Thoracic aorta (tissue), 2 donors: ENCODE measurements at places on chromosomes 1 and 21.
A peak's percentile ranks its signal among the peaks of the same experiment; 100 is the strongest.

DNA sequence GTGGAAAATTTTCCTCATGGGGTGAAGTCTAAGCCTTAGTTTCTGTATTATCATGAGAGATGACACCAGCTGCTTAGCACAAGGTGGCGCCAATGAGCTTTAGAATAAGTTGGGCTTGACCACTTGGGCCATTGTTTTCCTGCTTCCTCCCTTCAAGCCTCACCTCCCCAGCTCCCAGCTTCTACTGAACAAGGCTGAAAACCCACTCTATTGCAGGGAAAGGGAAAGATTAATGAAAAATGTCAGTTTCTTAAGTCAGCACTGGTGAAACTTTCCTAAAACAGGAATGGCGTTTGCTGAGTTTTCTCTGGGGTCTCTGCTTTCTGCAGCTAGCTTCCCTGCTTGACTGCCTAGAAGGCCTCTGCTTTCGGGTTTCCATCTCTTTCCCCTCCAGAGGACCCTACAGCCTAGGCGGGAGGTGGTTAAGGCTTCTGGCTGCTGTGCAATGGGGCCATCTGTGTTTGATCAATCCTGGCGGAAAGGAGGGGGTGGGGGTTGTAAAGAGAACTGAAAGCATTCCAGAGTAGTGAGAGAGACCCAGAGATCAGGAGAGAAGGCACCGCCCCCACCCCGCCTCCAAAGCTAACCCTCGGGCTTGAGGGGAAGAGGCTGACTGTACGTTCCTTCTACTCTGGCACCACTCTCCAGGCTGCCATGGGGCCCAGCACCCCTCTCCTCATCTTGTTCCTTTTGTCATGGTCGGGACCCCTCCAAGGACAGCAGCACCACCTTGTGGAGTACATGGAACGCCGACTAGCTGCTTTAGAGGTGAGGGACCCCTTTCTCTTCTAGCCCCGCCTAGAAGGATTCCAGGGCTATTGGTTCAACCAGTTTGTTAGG, at the start of gene OLFML3:
OLFML3 (plus strand) TSS at position 612 of the 840 bp plus-strand sequence; CDS start at position 655, 43 bp downstream.
- DNase-seq, result peak; percentile 64

GRCh38 chr1:184388319-184388889, 1.6 kb downstream of the C1orf21 start:
- DNase-seq, result no peak

DNA sequence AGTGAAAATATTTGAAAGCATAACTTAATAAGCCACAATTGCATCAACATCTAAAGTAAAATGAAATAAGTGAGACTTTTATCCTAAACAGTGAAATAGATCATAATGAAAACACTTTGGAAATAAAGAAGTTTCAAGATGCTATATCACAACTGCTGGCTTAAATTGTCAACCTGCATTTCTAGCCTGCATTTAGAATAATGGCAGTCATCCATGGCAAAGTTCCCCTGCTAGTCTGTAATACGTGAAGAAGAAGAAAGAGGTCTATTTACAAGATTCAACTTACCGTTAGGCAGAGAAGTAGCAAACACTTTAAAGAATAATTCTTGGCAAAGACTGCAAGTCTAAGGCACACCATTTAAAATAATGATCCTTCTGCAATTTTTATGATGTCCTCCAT, 133.6 kb downstream of the DPYD start:
- no peak for DNase-seq

- DNase-seq, result no peak
These were observed 52.2 kb downstream of the KIRREL1 start for GRCh38 chr1:158045639-158046038.

GRCh38 chr1:12126781-12127180, 40.0 kb upstream of the TNFRSF1B start:
- DNase-seq, result no peak

DNA sequence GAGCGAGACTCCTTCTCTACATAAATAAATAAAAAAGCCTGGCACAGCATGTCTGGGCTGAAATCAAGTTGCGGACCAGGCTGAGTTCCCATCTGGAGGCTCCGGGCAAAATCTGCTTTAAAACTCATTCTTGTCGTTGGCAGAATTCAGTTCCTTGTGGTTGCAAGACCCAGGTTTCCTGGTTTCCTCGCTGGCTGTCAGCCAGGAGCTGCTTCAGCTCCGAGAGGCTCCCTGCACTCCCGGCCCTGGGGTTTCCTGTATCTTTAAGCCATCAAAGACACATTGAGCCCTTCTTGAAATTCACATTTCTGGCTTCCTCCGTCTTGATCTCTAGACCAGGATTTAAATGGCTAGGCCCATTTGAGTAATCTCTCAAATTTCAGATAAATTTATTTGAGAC, 20.6 kb upstream of the SCCPDH start:
- DNase-seq, result no peak

GRCh38 chr1:96363826-96364225, 357.8 kb upstream of the PTBP2 start:
- no peak for DNase-seq

DNA sequence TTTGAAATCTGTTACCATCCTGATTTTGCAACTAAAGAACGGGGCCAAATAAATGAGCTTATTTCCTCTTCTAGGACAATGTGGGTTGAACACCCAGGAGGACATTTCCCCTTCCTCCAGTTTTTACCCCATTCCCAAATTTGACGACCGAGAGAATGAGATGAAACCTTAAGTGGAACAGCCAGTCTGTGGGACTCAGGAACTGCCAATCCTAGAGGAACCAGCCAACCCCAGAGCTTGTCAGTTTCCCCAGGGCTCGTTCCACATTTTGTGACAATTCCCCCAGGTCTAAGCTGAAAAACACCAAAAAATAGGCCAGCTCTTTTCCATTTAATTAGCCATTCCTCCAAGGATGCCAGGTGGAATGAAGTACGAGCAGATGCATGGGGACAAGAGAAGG, 21.3 kb upstream of the MAPKAPK2 start:
- DNase-seq, result no peak

GRCh38 chr1:54080598-54081049, 27.2 kb downstream of the TCEANC2 start:
- DNase-seq, result no peak

DNA sequence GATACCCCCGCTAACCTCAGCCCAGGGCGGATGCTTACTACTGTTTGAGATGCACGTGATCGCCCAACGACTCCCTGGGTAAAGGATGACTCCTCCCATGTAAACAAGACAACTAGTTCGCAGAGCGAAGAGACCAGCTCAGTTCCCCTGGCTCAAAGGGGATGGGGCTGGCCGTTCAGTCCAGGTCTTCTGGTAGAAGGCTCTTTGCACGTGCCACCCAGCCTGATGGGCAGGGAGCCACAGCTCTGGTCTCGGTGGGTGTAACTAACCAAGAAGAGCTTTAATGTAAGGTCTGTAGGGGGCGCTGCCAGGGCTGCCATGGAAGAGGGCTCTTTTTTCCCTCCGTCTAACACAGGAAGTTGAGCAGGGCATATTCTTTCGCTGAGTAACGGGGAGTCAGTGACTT, 49.4 kb upstream of the PARP1 start:
- no peak for DNase-seq

DNA sequence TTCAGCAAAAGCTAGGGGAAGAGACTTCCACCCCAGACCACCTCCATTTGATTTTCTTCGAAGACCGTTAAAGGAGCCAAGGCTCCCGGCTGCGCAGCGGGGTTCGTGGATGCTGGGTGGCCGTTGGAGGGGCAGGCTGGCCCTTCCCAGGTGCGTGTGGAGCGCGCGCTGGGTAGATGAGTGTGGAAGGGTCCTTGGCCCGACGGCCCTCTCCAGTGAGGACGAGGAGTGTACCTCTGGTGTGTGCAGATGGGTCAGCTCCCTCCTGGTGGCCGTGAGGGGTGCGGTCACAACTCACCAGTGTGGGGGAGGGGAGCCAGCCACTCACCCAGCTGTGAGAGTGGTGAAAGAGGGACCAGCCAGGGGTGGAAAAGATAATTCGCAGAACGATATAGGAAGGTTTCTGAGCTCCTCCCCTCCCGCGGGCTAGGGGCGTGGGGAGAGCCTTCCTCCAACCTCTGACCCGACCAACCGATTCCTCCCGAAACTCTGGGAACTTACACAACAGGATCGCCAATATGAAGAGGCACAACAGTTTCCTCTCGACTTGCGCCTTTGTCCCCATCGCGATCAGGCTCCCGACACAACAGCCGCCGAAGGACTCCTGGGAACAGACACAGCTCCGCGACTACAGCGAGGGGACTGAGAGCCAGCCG, at the start of gene F11R:
F11R (minus strand) TSS at position 644 of the 656 bp plus-strand sequence; CDS start at position 565, 79 bp downstream.
- no peak for DNase-seq

DNA sequence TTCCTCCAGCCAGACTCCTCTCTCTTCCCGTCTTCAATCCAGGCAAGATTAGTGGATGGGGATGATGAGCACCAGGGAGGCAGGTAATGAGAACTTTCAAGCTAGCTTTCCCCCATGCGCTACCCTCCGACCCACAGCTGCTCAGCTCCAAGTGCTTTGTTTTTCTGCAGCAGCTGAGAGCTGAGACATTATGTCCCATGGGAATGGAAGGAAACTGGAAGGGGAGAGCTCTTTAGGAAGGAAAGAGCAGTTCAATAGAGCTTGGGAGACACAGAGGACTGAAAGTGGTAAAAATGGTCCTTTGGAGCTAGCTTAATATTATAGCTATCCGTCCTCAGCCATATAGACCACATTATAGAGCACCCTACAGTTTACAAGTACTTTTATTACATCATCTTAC, 39.8 kb downstream of the RAB3B start:
- no peak for DNase-seq

DNA sequence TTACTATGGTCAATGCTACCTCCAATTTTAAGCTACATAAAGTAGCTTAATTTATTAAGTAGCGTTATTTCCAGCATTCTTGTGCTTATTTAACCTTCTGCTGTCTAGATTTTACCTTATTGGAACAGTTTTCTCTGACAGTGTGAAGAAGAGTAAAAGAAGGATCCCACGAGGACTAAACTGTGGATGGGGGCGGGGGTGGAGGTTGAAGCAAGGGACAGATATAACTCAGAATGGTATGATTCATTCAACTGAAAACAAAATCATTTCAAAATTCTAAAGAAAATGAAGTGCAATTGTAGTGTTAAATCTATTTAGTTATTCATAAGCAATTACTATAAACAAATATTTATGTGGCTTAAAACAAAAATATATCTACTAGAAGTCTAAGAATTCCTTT, 11.5 kb upstream of the VAV3 start:
- DNase-seq, result no peak

DNA sequence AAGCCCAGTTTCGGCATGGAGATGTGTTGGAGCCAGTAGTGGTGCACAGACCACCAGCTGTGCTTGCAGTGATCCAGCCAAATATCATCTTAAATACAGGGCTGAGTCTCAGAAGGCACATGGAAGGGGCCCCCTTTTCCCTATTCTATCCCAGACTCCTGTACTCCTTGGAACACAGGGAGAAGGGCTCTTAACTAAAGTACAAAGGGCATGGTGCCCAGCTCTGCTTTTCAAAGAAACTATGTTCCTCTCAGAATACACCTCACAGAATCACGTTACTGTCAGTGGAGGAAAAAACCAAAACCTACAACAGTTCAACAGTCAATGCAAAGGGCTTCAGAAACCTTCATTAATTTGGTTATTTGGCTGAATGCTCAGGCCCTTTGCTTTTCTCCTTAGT, 180.6 kb upstream of the C1orf105 start:
- no peak for DNase-seq

DNA sequence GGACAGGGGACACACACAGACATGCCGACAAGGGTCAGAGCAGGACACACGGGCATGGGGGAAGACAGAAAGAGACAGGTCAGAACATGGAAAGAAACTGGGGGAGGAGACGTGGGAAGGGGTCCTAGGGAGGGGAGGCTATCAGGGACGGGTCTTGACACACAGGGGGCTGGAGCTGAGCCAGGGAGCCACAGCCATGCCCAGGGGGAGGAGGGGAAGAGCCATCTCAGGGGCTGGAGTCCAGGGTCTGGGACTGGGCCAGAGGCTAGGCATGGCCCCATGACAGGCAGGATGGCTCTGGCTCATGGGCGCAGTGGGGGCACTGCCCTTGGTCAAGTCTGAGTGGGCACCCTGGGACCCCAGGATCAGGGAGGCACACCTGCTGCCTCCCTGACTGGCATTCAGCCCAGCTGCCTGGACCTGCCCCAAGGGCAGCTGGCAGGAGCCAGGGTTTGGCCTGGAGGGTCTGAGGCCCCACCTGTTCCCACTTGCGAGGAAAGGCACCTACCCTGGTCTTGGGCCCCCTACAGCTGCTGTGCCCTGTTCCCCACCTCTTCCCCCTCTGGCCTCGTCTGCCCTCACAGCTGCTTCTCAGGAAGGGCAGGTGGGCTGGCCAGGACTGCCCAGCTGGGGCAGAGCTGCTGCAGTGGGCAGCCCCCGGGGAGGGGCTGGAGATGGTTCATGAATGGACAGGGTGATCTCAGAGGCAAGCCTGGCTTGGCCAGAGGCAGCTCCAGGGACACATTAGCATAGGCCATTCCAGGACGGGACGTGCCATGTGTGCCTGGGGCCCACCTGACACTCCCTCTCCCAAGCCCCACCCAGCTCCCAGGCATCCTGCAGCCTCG, 42.9 kb downstream of the HSPG2 start:
- no peak for DNase-seq

DNA sequence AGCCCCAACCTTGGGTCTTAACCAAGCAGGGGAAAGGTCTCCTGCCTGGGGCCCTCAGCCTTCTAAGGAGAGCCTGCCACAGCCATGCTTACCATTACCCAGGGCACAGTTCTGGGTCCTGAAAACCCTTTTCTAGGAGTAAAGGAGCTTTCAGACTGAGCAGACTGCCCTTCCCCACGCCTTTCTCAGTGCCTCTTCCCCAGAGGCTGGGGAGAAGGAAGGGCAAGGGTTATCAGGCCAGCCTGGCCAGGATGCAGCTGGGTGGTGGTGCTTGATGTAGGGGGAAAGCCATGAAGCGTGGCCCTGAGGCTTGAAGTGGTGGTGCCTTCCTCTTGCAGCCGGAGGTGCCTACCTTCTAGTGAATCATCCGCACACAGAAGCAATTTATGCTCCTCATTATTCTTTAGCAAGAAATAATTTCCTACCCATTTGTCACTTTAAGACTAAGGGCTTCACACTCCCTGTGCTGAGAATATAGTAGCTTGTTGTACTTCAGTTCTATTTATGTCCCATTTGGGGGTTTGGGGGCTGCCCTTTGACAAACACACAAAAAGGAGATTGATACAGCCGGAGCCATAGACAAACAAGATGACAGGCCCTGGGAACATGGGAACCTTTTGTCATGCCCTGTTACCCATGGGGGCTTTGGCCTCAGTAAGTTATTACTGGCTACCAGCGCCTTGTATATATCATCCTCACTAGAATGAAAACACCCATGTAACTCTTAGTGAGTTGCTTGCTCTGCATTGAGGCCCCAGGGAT, 40.7 kb downstream of the MAN1C1 start:
- DNase-seq, result no peak

DNA sequence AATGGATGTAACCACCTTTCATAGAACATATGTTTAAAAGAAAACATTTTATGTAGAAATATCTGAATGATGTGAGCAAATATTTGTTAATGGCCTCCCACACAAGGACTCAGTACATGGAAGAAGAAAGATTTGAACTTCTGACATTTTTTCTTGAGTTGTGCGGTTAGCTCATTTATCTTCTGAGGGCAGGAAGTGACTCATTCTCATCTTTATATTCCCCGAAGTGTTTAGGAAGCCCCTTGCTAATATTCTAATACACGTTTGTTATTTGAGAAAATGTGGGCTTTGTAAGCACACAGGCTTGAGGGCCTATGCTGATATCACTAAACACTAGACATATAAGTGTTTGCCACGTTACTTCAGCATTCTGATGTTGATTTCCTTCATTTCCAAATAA, 392.5 kb upstream of the PTBP2 start:
- no peak for DNase-seq

GRCh38 chr1:208190784-208191183, 53.4 kb downstream of the PLXNA2 start:
- DNase-seq, result no peak

GRCh38 chr1:119879510-119880434, 16.5 kb downstream of the ADAM30 start:
- DNase-seq, result no peak
